ENCODE measurements at places on chromosomes 13 and 19.

GRCh38 chr13:96991072-96991471 is 3.2 kb downstream of the OXGR1 start:
- DNase-seq, result no peak

- DNase-seq, result no peak
Measured at GRCh38 chr13:91588541-91588940, 190.1 kb downstream of the GPC5 start.

DNA sequence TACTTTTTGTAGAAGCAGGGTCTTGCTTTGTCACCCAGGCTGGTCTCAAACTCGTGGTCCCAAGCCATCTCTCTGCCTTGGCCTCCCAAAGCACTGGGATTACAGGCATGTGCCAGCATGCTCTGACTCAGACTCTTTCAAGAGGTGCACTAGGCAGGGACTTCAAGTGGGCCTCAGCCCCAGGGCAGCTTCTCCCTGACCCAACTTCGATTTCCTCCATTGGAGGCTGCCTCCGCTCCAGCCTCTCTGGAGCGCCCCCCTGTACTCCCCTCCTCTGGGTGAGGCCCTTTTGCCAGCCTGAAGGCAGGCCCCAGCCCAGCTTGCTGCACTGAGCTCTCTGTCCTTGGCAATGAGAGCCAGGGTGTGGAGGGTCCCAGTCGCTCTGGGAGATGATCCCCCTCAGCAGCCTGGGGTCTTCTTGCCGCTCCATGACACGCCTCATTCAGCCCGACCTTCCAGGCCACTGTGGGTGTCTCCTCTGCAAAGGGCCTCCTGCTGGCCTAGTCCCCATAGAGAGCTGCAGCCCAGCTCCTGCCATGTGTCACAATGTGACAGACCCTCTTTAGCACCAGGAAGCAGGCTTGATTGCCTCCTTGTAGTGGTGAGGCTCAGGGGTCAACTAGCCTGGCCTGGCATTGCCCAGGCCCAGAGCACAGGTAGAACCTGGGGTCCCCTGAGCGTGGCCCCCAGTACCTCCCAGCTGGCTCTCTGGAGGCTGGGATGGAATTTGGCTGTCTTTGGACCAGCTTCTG is 16.4 kb downstream of the CARM1 start:
- DNase-seq, result no peak

DNA sequence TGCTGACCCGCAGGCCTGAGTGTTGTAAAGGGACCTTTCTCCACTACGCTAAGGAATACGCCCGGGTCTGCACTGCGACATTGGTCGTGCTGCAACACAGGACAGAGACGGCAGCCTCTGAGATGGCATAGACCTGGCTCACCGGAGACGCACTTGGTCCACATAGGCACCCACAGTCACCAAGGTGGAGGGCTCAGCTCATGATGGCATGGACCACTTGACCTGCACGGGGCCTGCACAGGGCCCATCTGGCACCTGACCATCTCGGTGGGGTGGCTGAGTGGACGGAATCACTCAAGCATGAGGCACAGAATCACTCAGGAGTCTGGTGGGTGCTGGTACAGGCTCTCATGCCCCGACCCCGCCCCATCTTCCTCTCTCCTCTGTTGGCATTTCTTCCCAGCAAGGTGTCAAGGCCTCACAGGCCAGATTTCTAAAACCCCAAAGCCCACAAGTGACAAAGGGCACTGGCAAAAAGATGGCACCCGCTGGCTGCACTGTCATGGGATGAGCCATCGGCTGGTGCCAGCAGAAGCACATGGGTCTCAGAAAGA is 45.9 kb downstream of the TSHZ3 start:
- DNase-seq, result no peak

GRCh38 chr19:51511353-51511752 is 9.8 kb upstream of the SIGLEC12 start:
- DNase-seq, result peak; percentile 30

GRCh38 chr13:74129500-74130191 is 4.6 kb downstream of the KLF12 start:
- no peak for DNase-seq

DNA sequence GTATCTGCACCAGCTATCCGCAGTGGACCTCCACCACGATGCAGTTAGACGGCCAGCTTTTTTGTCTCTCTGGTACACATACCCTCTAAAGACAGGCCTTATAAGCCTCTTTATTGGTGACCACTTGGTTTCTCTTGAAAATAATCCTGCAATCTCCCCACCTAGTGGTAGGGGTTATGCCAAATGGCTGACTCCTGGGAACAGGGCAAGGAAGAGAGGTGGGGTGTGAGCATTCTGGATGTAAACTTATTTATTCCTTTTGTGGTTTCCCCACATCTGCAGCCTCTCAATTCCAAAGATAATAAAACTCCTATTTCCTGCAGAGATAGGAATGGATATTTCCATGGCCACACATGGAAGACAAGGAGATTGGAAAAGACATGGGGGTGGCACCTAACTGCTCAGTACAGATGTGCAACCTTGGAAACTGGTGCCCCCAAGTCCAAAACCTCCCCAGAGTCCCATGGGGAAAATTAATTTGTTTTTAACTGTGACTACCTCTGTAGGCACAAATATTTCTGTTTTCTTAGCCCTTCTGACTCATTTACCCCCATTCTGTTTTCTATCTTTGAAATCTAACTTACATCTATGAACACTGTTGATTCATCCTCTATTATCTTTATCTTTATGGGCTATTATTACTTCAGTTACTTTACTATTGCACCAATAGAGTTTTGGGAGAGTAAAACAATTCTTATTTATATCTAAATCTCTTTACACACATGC is 112.7 kb upstream of the TSHZ3 start:
- no peak for DNase-seq

- no peak for DNase-seq
Measured at GRCh38 chr13:67238277-67238859, 8.2 kb upstream of the PCDH9 start.

GRCh38 chr13:30268673-30269072 is 38.7 kb downstream of the KATNAL1 start:
- DNase-seq, result no peak

DNA sequence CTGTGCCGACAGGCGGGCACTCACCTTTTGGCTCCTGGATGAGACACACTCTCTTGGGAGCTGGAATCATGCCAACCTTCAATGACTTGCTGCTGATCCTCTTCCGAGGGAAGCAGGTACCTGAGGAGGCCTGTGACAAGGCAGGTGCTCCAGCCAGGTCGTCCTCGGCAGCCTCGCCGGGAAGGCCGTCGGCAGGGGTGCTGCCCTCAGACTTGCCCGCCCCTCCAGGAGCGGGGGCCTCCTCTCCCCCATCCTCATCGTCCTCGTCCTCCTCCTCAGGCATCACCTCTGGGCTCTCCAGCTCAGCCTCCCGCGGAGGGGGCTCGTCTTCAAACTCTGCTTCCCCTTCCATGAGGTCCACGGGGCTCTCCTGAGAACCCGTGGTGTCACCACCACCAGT is 29.2 kb downstream of the SUGP2 start:
- DNase-seq, result no peak

- no peak for DNase-seq
Measured at GRCh38 chr13:39510316-39510695, 92.7 kb downstream of the LHFPL6 start.

GRCh38 chr13:111183959-111184358 is 68.8 kb downstream of the ARHGEF7 start:
- no peak for DNase-seq

- no peak for DNase-seq
Measured at GRCh38 chr19:34990578-34991192, 9.4 kb upstream of the GRAMD1A start.

DNA sequence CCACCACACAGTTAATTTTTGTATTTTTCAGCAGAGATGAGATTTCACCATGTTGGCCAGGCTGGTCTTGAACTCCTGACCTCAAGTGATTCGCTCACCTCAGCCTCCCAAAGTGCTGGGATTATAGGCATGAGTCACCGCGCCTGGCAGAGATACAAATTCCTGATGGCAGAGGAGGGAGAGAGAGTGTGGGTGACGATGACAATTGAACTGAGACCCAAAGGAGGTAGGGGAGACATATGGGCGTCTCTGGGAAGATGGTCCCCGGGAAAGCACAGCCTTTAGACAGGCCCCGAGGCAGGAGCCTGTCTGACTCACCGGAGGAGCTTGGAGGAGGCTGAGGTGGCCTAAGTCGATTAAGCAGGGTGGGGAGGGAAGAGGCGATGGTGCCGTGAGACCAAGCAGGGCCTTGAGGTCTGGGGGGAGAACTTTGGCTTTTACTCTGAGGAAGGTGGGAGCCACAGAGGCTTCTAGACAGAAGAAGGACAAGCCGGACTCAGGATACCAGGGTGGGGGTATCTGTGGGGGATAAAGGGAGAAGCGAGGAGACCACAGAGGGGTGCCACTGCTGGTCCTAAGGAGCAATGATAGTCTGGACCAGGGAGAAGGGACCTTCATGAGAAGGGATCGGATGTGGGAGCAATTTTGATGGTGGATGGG is 38.2 kb downstream of the ARRDC2 start:
- no peak for DNase-seq
